ENCODE measurements at places on chromosomes 3 and 15. TPM values are rescaled to one million over a fixed set of nuclear protein-coding genes. Genes with fewer than 3 reads are reported as not detected.

Gene TMEM158
- 79.4 TPM for total RNA-seq

Gene KIF15
- total RNA-seq, result 3.8 TPM

Gene GOLGA6A
- not detected for total RNA-seq

Gene YEATS2
- total RNA-seq, result 28.0 TPM

Gene CLRN1
- total RNA-seq, result not detected

Gene C2CD4B
- not detected for total RNA-seq

Gene ARPC4
- total RNA-seq, result 174 TPM

Gene CASR
- not detected for total RNA-seq

Gene CYP1A2
- total RNA-seq, result not detected

Gene C3orf62
- total RNA-seq, result 1.5 TPM

Gene IGSF10
- total RNA-seq, result 45.9 TPM

Gene ADGRG7
- not detected for total RNA-seq

Gene PDZRN3
- total RNA-seq, result 47.5 TPM

Gene CD86
- not detected for total RNA-seq

Gene SLC22A13
- total RNA-seq, result 0.33 TPM

Gene C3orf22
- total RNA-seq, result not detected

Gene FBXW12
- not detected for total RNA-seq

Gene IL17RD
- 2.1 TPM for total RNA-seq

Gene ADIPOQ
- not detected for total RNA-seq

Measured in fibroblast of lung (primary cell).